ENCODE measurements at places on chromosomes 4 and X.

DNA sequence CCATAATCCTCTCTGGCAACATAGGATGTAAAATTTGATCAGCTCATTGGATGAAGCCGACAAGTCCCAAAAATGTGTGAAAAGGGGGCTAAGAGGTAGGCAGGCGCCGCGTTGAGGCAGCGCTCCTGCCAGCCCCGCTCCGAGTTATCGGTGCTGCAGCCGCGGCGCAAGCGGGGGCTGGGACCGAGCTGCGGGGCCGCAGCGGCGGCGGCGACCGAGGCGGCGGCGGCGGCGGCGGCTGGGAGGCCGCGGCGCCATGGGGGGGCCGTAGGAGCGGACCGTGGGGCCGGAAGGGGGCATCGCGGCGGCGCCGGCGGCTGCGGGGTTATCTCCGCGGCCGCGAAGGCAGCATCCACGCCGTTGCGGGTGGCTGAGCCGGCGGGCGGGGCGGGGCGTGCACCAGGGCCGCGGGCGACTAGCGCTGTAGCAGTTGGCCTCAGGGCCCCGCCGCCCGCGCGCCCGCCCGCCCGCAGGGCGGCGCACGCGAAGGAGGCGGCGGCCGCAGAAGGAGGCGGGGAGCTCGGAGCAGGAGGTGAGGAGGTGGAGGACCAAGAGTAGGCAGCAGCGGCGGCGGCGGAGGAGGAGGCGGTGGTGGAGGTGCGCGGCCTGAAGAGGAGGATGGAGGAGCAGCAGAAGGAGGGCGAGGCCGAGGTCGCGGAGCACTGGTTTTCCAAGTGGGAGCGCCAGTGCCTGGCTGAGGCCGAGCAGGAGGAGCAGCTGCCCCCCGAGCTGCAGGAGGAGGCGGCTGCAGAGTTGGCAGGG lies 126.0 kb upstream of the CXorf66 start:
- DNase-seq: peak; percentile 11

- DNase-seq: no peak
Observed at GRCh38 chrX:4905576-4905975, 1192.1 kb upstream of the PRKX start.

- no peak for DNase-seq
Observed at GRCh38 chr4:90292438-90292837, 165.2 kb downstream of the CCSER1 start.

GRCh38 chr4:159298502-159298901 lies 195.6 kb downstream of the RAPGEF2 start:
- DNase-seq: no peak

GRCh38 chrX:68196939-68197791 lies 236.1 kb downstream of the OPHN1 start:
- peak; percentile 38 for DNase-seq

- no peak for DNase-seq
Observed at GRCh38 chr4:24979554-24979953, 51.2 kb downstream of the LGI2 start.

DNA sequence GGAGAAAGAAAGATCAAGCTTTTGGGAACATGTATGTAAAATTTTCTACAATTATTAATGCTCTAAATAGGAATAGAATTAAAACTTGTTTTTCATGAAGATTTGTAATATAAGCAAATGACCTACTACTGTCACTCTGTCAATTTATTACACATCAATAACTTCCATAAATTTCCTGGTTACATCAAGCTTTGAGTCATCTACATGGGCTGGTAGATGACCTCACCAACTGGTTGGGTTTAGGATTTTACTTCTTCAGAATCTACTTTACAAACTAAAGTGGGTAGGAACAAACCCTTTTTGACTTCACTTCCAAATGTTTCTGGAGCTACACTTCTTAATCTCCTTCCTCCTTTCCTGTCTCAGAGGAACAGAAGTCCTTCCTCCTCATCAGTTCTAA lies 12.0 kb upstream of the LRAT start:
- no peak for DNase-seq

GRCh38 chr4:57499786-57500185 lies 389.6 kb upstream of the IGFBP7 start:
- no peak for DNase-seq

DNA sequence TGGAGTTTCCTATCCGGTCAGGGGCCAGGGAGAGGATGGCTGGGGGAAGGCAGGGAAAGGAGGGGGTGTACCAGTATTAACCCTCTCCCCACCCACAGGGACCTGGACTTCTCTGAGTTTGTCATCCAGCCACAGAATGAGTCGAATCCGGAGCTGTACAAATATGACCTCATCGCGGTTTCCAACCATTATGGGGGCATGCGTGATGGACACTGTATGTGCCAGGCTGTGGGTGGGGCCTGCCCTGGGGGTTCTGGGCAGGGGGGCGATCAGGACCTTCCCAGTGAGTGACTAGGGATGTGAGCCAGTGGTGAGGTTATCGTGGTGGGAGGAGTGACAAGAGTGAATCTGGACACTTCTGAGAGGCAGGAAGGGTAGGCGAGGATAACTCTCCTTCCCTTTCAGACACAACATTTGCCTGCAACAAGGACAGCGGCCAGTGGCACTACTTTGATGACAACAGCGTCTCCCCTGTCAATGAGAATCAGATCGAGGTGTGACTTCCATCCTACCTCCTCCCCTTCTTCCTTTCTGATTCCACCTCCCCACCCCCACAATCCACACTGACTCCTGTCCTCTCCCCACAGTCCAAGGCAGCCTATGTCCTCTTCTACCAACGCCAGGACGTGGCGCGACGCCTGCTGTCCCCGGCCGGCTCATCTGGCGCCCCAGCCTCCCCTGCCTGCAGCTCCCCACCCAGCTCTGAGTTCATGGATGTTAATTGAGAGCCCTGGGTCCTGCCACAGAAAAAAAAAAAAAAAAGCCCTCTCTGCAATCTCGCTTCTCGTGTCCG lies 14.6 kb downstream of the USP11 start:
- DNase-seq: no peak

DNA sequence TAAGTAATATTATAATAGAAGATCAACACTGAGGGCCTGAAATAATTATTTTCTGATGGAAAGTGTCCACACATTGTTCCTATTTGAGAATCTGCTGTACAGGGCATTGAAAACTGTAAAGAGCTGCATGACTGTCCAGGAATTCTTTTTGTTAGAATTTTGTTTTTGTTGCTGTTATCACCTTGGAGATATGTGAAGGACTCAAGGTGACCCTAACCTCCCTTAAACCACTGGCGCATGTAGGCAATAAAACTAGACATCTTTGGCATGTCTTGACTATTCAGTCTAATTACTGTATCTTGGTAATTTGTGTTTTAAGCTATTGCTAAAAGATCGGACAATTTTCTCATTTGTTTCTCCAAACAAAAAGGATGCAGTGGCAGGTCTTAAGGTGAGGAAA lies 55.5 kb upstream of the SMIM10 start:
- DNase-seq: no peak

GRCh38 chr4:136741468-136741867 lies 790.8 kb downstream of the PCDH18 start:
- DNase-seq: no peak

DNA sequence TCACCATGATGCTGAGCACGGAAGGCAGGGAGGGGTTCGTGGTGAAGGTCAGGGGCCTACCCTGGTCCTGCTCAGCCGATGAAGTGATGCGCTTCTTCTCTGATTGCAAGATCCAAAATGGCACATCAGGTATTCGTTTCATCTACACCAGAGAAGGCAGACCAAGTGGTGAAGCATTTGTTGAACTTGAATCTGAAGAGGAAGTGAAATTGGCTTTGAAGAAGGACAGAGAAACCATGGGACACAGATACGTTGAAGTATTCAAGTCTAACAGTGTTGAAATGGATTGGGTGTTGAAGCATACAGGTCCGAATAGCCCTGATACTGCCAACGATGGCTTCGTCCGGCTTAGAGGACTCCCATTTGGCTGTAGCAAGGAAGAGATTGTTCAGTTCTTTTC lies 4.0 kb downstream of the HNRNPH2 start:
- DNase-seq: no peak

- no peak for DNase-seq
Observed at GRCh38 chr4:157012781-157013180, 41.2 kb upstream of the PDGFC start.

DNA sequence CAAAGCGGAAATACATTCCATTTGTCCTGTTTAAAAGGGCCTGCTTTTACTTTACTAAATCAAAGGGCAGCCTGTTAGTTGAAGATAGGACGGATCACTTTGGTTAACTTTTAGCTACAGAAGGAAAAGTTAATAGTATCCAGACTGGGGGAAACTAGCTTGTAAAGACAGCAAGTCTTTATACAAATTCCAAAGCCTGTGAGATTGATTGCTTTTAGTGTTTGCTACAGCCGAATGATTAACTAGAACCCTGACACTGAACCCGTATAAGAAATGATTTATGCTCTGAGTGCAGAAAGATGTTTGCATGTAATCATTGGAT lies 93.4 kb downstream of the FRAS1 start:
- DNase-seq: no peak

- DNase-seq: no peak
Observed at GRCh38 chr4:155701827-155702226, 35.2 kb downstream of the GUCY1A1 start.

GRCh38 chrX:46715530-46715929 lies 43.4 kb downstream of the SLC9A7 start:
- no peak for DNase-seq

GRCh38 chr4:182385897-182386296 lies 142.7 kb downstream of the TENM3 start:
- DNase-seq: no peak

- DNase-seq: no peak
Observed at GRCh38 chr4:20544645-20545044, 155.6 kb upstream of the PACRGL start.

DNA sequence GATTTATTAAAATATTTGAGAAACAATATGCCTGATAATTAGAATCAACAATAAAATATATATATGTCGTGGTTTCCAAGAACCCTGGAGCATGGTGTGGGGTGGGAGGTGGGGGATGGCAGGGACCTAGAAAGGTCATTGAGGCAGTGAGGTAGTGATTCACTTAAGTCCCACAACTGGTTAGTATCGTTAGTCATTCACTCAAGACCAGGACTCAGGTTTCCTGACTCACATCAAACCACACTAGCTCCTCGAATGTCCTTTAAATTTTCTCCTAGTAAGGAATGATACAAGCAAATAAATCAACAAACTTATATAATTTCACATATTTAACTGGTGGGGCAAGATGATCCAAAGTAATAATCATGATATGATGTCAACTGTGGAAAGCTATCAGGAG lies 158.8 kb upstream of the AADAT start:
- DNase-seq: no peak

DNA sequence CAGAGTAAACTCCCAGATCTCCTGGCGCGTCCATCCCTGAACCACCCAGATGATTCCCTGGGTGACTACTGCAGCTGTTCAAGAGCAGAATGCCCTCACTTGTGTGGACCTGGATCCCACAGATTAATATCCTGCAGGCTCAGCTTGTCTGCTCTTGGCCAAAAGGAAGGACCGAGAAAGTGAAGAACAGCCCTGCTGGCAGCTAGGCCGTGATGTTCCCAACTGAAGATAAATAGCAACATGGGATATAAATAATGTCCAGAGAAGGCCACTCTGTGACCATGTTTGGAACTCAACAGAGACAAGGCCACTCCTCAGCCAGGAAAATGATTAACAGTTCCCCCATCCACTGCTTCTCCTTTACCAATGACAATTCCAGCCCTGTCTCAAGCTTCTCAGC lies 21.5 kb downstream of the SUPT20HL2 start:
- no peak for DNase-seq

- no peak for DNase-seq
Observed at GRCh38 chrX:37677765-37678164, 7.8 kb upstream of the XK start.

DNA sequence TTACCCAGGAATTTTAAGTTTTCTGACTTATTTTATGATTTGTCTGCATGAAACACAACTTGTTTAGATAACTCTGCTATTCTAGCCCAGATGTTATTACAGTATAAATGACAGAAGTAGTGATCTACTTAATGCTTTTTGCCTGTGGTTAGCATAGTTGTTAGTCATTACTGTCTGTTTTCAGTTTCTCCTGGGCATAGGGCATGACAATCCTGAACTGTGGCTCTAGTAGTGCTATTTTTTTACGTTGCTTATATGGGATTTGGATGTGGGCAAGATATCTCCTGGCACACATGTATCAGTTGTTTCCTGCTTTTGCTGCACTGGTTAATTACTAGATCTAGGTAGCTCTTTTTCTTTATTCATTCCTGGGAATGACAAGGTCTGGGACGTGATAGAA lies 1005.8 kb downstream of the PCDH18 start:
- DNase-seq: no peak

DNA sequence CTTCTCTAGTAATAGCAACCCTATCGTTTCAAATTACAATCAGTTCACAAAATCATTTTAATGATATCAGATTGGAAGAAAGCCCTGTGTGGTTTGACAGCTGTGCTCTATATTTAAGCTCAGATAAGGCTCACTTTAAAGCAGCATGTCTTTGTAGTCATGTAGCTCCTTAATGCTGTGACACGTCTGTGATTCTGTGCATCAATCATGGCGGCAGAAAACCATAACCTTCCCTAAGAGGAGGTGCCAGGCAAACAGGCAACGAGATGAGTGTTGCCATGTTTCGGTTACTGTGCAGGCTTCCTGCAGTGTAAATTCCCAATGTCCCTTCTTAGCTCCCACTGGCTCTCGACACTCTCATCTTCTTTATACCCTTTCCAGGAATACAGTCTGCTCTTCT lies 212.7 kb downstream of the GRID2 start:
- DNase-seq: no peak

DNA sequence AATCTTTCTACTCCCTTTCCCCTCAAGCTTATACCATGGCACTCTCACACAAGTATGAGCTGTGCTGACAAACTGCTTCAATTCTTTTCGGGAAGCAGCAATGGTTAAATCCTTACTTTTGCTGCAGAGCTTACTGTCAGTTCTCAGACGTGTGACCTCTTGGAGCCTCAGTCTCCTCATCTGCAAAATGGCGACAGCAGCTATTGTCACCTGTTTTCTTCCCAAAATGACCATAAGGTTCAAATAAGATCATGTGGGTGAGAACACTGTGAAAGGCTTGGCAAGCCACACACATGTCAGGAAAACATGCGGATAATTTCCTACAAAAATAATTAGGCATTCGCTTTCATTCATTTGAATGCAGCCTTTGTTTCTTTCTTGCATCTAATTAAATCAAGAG lies 36.8 kb upstream of the IRF2 start:
- no peak for DNase-seq

- DNase-seq: no peak
Observed at GRCh38 chr4:183177001-183177400, 77.9 kb downstream of the WWC2 start.

DNA sequence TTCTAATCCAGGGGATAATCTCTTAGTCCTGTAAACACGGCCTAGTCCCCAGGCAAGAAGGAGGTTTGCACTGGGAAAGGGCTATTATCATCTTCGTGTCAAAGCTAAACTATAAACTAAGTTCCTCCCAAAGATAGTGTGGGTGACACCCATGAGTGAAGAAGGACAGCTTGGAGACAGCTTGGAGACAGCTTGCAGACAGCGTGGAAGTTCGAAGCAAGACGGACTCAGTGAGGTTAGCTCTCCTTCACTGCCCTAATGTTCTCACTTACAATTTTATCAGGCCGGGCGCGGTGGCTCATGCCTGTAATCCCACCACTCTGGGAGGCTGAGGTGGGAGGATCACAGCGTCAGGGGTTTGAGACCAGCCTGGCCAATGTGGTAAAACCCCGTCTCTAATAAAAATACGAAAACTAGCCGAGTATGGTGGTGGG lies 19.2 kb upstream of the PLCXD1 start:
- DNase-seq: no peak
